GM23338 (cell line): ENCODE measurements at places on chromosomes 16 and 17. TPM values are rescaled to one million over a fixed set of nuclear protein-coding genes. Genes with fewer than 3 reads are reported as not detected.

DNA sequence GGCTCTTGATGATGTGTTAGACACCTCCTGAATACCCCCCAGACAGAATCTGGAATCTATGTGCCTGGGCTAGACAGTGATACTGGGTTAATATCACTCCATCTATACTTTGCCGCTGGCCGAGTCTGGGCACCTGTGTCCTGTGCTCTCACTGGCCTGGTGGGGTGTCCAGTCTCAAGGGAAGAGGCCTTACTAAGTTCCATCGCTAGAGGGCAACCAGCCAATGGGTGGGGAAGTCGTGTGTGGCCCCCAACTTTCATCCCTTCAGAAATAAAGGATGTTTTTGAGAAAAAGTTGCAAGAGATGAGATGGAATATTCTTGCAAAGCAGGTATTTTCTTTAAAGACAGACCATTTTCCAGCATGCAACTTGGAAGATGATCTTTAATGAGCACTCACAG, 1.6 kb upstream of the GLP2R start:
- peak; percentile 22 for DNase-seq

DNA sequence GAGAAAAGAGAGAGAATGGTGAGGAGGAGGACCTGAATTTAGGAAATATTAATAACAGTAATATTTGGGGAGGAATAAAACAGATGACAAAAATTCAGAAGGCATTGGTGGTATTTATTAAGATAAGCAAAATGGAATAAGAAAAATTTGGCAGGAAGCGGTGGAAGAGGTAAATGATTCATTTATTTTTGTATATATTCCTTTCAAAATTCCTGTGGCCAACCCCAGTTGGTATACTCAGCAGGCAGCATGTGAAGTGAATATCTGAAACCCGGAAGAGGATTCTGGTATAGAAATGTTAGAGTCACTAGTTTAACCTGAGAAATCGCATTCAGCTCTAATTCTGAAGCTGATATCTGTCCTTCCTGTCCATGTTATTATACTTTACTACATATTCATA, 792.0 kb downstream of the KCNJ2 start:
- DNase-seq = no peak

GRCh38 chr17:4533523-4534504, 21.4 kb downstream of the MYBBP1A start:
- no peak for DNase-seq

DNA sequence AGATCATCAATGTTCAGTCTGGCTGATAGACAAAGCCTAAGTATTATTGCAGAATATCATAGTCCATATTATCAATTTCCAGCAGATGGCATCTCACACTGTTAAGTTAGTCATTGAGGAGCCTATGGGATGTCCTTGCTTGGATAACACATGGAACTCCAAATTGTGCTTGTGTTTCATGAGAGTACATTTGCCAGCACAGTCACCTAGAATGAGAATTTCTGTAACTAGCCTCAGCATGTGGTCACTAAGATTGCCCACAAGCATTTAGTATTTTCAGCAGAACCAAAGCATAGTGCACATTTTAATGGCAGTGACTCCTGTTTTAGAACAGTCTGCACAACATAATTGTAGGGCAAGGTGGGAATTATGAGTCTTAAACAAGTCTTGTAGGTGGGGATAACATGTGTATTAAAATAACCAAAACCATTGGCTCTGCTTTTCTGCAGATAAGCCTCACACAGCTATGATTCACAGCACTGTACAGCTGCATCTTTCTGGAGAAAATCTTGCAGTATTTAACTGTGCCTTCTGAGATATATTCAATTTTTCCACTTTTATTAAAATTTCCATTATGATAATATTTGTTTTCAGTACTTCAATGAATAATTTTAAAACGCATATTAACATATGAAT, 882.8 kb upstream of the SOX9 start:
- DNase-seq = no peak

DNA sequence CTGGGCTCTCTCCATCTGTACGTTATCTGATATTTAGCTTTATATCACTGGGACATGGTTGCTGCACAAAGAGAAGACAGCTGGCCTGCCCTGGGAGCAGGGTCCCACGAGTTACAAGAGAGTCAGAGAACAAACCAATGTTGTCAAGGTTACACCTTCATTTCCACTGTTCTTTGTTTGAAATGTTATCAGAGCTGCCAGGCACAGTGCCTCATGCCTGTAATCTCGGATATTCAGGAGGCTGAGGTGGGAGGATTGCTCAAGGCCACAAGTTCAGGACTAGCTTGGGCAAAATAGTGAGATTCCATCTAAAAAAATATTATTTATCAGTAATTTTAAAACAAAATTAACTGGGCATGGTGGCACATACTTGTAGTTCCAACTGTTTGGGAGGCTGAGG, 34.6 kb downstream of the ATP6V0A1 start:
- no peak for DNase-seq

DNA sequence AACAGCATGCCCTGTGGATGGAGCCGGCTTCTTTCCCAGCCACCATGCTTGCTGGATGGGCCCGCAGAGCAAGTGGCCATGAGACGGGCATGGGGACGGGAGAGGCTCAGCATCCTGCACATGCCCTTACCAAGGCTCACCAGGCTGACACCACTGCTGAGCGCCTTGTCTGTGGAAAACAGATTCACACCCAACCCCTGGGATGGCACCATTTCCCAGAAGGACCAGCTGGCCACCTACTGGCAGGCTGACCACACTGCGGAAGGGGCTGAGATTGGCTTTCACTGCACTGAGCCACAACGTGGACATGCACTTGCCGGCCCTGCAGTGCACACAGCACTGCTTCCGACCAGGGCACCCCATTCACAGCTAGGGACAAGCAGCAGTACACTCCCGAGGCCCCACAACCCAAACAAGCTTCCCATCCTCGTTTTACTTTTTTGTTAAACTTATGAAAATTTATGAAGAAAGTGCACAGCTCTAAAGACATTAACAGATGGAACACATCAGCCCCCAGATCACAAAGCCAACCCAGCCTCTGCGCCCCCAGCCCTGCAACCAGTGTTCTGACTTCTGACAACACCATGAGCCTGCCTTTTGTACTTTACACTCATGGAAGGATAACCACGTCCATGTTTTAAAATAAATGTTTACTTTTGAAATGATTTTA, 13.9 kb upstream of the KRTAP17-1 start:
- peak; percentile 77 for DNase-seq

GRCh38 chr16:83970430-83970815, 2.4 kb downstream of the NECAB2 start:
- no peak for DNase-seq

- no peak for DNase-seq
Measured at GRCh38 chr17:41307647-41308046, 1.5 kb downstream of the KRTAP16-1 start.

TBC1D3I gene
- 0.11 TPM in 1 of 2 replicates, not detected in the other for polyA plus RNA-seq

CDK3 gene
- 7.8 and 7.9 TPM in 2 replicates for polyA plus RNA-seq

GP1BA gene
- polyA plus RNA-seq = 0.14 and 0.24 TPM in 2 replicates

TNFRSF17 gene
- 0.37 TPM in 1 of 2 replicates, not detected in the other for polyA plus RNA-seq
